ENCODE measurements at places on chromosomes 1 and 21.

GRCh38 chr1:23246274-23246673 is 29.0 kb upstream of the HTR1D start:
- DNase-seq = no peak

DNA sequence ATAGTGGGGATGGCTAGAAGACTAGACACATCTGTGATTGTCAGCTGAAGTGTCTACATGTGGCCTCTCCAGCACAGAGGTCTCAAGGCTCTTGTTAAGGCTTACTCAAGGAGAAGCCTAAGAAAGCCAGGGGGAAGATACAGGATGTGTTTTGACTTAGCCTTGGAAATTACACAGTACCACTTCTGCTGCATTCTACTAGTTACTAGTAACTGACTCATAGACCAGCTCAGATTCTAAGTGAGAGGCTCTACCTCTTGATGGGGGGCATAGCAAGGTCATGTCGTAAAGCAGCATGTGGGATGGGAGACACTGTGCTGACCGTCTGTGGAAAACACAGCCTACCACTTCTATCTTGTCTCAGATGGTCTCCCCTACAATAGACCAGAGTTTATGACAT is 99.5 kb downstream of the UBE2U start:
- no peak for DNase-seq

DNA sequence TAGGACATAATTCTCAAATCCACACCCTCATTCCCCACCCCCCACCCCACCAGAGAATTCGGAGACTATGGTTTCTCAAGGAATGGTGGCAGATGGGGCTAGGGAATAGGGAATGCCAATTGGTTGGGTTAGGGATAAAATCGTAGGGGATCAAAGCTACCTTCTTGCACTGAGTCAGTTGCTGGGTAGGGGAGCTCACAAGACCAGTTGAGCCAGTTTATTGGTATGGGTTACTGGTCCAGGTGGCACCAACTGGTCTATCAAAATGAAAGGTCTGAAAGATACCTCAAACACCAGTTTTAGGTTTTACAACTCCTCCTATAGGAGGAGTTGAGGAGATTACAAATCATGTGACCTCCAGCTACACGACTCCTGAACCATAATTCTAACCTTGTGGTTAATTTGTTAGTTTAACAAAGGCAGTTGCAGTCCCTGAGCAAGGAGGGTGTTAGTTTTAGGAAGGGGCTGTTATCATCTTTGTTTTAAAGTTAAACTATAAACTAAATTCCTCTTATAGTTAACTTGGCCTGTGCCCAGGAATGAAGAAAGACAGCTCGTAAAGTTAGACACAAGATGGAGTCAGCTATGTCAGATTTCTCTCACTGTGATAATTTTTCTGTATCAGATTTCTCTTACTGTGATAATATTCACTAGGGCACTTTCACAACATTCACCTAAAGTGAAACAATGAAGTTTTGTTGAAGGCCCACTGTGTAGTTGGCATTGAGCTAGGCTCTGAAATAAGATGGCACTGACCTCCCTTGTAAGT is 2.5 kb downstream of the SHISAL2A start:
- DNase-seq = no peak

- no peak for DNase-seq
These were observed 13.3 kb downstream of the F3 start for GRCh38 chr1:94528299-94528698.

GRCh38 chr1:42978317-42979035 is 19.8 kb upstream of the SLC2A1 start:
- DNase-seq = peak; percentile 39

- no peak for DNase-seq
These were observed 128.1 kb upstream of the CTTNBP2NL start for GRCh38 chr1:112267929-112268328.

- DNase-seq = no peak
These were observed 6.1 kb upstream of the LHX8 start for GRCh38 chr1:75127916-75128717.

GRCh38 chr1:246111570-246111969 is 395.5 kb downstream of the SMYD3 start:
- DNase-seq = no peak

- no peak for DNase-seq
These were observed 100.7 kb downstream of the MTR start for GRCh38 chr1:236895665-236896387.

DNA sequence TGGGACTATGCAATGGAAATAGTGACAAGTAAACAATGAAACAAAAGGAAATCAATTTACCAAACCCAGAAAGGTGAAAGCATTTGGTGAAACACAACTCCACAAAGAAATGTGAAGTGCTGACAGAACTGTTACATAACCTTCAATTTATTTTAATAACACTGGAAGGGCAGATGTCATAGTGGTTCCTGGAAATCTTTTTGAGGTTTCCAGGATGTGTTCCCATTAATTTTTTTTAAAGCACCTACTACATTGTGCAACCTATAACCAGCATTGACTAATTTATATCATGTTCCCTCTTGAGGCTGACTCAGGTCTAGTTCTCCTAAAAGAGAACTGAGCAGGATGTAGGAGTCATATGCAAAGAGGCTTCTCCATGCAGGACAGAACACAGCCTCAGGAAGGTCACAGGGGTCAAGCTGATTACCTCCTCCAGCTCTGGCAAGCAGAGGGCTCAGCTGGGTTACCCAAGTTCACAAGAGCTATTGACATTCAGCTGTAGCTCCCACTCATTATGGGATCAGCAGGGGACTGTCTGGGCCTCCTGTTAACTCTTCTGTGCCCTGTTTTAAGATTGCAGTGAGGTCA is 157.1 kb upstream of the NRIP1 start:
- DNase-seq = peak; percentile 73

DNA sequence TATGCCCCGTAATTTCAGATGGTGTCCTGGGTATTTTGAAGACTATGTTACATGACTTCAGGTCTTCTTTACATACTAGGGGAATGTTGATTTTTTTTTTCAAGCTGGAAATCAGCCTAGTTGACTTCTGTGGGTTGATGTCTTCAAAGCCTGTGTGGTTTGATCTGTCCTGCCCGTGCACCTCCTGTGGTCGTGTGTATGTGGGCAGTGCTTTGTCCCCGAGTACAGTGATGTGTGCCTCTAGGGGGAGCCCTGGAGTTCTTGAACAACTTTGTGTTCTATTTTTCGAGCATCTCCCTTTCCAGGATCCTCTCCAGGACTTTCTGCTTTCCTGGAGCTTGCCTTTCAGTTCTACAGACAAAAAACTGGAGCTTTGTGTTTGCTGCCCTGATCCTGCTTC is 28.9 kb downstream of the OBSCN start:
- DNase-seq = peak; percentile 76

- DNase-seq = no peak
These were observed 4.1 kb downstream of the AHDC1 start for GRCh38 chr1:27599605-27600497.

GRCh38 chr1:909861-910310 is 13.8 kb upstream of the SAMD11 start:
- DNase-seq = peak; percentile 22

GRCh38 chr1:46065405-46065804 is 67.0 kb downstream of the PIK3R3 start:
- DNase-seq = no peak

- DNase-seq = no peak
These were observed 2.2 kb upstream of the FYB2 start for GRCh38 chr1:56821462-56821797.

DNA sequence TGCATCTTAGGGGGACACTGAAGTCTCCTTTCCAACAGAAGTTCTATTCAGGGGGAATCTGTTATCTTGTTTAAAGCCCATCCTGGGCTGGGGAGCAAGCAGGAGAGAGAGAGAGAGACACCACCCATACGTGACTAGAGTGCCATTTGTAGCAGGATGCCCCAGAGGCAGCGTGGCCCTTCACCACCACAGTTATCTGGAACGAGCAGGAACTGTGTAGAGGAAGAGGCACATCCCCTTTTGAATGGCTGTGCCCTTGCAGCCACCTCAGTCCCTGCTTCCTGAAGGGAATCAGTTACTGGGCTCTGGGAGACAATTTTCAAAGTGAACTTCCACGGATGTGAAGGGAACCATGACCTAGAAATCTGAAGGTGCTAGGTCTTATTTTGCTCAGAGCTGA is 19.4 kb upstream of the LAMTOR5 start:
- DNase-seq = no peak

GRCh38 chr1:65508051-65508450 is 87.6 kb downstream of the LEPR start:
- DNase-seq = no peak

DNA sequence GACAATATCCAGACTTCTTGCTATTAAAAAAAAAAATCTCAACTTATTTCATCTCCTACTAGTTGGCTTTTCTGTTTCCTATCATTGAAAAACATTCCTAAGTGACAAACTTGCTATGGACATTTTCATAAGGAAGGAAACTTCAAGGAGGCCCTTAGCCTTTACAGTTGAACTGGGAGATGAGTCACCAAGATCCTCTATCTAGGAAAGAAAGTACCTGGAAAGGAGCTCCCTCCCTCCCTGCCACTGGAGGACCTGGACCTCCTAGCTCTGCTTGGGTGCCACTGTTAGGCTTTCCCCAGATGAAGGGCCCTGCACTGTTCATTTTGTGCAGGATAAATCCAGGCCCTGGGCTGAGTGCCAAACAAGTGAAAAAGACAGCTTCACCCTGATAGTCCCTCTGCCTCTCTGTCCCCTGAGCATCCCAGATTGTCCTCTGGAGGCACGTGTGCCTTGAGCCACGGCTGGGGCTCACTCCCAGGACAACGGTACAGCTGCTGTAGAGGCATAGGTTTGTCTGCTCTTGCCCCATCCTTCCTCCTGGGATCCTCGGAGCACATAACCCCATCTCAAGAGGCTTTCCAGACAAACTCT is 40.2 kb upstream of the SOX13 start:
- no peak for DNase-seq

- no peak for DNase-seq
These were observed 29.8 kb downstream of the TNNT2 start for GRCh38 chr1:201347498-201348210.

GRCh38 chr1:167289075-167289442 is 68.4 kb downstream of the POU2F1 start:
- DNase-seq = no peak

GRCh38 chr1:203324105-203325025 is 19.0 kb downstream of the BTG2 start:
- no peak for DNase-seq

GRCh38 chr1:207897188-207897587 is 13.7 kb downstream of the CD34 start:
- no peak for DNase-seq

DNA sequence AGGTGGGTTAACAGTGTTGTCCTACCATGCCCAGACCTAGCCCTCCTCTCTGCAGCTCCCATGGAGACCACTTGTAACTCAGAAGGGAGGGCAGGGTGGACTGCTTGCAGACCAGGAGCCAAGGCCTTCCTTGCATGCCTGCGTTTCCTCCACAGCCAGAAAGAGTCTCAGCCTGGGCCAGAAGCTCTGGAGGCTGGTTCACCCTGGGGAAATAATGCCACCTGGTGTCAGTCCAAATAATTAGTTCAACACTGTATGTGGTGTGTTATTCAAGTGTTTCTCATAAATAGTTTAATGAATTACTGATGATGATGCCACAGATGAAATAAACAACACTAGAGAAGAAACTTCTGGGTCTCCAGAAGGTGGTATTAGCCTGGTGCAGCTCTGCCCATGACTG is 16.9 kb upstream of the VANGL1 start:
- DNase-seq = no peak

DNA sequence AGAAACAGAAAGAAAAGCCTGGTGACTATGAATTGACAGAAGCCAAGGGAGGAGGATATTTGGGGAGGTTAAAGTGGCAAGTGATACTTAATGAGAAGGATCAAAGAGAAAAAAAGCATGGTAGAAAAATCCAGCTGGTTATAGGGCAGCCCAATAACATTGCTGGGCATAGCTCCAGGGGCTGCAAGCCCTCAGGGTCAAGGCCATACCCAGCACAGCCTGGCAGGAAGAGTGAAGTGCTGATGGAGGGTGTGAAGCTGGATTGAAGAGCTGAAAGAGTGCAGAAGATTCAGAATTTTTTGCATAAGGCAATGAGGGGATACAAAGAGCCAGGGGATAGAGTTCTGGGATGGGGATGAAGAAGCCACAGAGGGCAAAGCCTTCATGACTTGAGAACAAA is 8.0 kb upstream of the HSD11B1 start:
- no peak for DNase-seq

DNA sequence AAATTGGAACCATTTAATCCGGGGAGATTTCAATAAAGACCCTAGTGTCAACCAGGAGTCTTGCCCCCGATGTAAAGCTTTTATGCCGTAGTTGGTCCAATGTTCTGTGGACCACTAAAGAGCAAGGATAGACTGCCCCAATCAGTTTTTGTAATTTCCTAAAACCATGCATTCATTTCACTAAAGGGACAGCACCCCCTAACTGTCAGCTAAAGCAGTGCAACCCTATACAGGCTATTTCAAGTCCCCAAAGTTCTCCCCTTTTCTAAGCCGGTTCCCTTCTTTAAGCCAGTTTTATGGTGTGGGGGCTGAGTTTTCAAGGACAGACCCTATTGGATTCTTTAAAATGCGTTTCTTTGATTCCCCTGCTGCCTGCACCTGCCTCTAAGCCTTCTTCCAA is 12.7 kb upstream of the PDPN start:
- no peak for DNase-seq

DNA sequence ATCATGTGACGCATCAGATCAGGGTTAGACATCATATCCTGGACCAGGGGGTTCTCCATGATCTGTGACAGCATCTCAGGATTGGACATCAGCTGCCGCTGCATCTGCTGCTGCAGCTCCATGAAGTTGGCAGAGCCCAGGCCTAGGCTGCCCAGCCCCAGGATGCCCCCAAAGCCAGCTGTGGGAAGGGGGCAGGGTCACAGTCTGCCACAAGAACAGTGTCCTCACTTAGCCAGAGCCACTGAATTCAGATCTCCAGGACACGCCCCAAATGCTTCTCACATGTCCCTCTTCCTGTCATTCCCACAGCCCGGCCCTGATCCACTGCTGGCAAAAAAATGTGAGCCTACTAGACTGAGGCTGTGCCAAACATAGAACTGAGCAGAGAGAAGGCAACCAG is 3.2 kb downstream of the UBQLN4 start:
- DNase-seq = no peak

- DNase-seq = peak; percentile 85
These were observed at the start of gene RBM11 for GRCh38 chr21:14215971-14216641. Gene RBM11, plus strand, starts transcription at chr21:14216157. Its CDS starts 30 bp downstream, at chr21:14216187.

DNA sequence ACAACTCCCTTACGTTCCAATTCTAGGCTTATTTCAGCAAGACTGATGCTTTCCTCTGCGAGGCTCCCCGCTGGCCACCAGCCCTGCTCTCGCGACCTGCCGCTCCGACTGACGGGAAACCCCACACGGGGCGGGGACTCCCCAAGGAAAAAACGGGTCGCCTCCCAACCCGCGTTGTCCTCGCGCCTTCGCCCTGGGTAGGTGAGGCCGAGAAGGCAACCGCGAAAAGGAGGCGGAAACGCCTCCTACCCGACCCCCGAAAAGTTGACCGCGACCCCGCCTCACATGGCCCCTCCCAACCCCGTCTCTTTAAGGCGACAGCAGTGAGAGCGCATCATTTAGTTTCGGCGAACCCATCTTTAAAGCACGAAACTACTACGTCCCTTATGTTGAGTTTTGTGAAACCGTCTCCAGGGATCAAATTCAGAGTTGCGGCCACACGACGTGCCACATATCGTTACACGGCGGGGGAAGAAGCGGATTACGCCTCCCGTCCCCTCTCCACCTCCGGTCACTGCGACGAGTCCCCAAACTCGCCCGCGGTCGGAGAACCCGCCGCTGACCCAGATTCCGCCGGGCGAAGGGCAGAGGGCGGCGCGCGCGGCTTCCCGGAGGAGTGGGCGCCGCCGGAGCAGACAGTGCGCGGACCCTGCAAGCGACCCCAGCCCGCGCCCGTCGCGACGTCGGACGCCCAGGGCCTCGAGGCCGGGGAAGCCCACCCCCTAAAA is 1.2 kb downstream of the ANP32E start:
- peak; percentile 85 for DNase-seq
